A172 (cell line): ENCODE measurements at places on chromosomes 11 and 22.

GRCh38 chr11:111918390-111919256 is at the start of gene C11orf52:
Gene C11orf52, plus strand, starts transcription at chr11:111918913. Its CDS starts 60 bp downstream, at chr11:111918973.
- DNase-seq, result no peak

- no peak for DNase-seq
Measured at GRCh38 chr22:19360300-19360792, 68.8 kb upstream of the CLTCL1 start.

GRCh38 chr11:122707901-122708300 is 52.4 kb downstream of the UBASH3B start:
- no peak for DNase-seq

DNA sequence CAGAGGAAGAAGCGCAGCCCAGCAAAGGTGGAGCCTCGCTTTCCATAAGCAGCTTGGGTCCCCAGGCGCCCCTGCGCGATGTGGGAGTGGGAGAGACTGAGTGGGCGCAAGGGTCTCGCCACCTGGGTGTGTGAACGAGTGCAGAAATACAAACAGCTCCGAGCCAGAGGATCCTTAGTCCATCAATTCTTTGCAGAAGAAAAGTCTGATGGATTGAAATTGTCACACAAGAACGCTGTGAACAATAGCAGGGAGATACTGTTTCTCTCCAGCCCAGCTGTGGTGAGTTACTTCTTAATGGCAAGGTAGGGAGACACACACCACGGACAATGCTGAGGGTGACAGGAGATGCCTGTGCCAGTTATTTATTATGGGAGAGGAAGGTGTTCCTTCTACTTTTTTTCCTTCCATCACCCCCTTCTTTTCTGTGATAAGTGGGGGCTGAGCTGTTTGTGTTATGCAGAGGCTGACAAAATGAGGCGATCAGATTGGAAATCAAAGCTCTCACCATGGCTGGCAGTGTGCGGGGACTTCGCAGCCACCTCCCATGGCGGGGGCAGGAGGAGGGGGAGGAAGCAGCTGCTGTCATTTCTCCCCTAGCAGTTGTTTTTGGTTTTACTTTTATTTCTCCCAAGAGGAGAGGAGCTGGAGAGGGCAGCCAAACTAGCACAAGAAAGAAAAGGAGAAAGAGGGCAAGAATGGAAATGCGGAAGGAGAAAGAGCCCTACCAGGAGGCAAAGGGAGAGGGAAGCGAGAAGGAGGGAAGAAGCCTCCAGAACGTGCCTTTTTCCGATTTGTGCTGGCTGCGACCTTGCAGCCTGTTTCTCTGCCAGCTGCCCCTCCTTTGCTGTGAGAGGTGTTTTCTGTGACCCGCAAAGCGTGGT is 755.8 kb downstream of the NTM start:
- no peak for DNase-seq

GRCh38 chr11:88281317-88281712 is 56.2 kb downstream of the CTSC start:
- DNase-seq, result no peak

DNA sequence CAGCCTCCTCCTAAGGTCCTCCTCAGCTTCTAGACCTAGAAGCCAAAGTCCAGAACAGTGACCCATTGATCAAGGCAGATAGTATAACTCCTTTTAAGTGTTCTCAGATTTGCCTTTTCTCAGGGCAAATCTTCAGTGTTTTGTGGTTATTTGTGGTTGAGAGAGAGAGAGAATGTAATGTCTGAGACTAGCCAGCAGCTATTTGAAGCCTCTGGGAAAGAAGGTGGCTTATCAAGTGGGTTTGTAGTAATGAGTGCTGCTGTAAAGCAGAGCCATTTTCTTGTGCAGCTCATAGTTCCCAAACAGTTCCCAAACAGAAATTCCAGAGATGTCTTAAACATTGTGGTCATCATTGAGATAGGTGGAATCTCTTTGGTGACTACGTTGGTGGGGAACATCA is 89.5 kb downstream of the RNF169 start:
- no peak for DNase-seq

- no peak for DNase-seq
Measured at GRCh38 chr11:81174646-81175330, 1558.9 kb downstream of the FAM181B start.

- DNase-seq, result no peak
Measured at GRCh38 chr11:15216678-15217077, 102.0 kb downstream of the INSC start.

DNA sequence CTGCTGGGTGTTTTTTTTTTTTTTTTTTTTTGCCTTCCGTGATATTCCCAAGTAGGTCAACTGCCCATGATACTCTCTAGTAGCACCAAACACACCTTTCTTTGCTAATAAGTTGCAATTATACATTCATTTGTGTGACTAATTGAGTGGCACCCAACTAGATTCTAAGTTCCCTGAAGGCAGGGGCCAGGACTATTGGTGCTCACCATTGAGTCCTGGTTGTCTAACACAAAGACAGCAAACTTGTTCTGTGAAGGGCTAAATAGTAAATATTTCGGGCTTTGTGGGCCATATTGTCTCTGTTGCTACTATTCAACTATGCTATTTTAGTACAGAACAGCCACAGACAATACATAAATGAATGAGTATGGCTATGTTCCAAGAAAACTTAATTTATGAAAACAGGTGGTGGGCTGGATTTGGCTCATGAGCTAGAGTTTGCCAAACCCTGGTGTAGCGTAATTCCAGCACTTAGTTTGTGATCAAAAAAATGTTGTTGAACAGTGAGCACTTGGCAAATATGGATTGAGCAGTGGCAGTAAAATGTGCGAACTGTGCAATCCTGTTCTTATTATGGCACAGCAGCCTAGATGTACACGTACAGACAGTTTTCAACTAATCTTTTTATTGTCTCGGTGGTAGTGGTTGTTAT is 11.3 kb downstream of the ENDOD1 start:
- DNase-seq, result no peak

DNA sequence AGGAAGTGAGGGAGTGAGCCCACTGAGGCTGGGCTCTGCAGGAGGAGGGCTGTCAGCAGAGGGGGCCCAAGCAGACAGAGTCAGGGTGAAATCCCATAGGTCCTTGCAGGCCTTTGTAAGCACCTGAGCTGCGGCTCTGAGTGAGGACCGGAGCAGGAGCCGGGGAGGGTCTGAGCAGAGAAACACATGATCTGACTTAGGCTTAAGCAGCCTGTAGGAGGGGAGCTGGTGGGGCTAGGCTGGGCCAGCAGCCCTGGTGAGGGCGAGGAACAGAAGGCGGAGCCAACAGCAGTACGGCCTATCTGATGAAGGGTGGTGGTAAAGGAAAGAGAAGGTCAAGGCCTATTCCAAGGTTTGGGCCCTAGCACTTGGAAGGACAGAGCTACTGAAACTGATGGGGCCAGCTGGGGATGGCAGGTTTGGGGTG is 26.9 kb upstream of the CBX7 start:
- no peak for DNase-seq

- DNase-seq, result no peak
Measured at GRCh38 chr11:73520353-73521061, 77.4 kb downstream of the FAM168A start.

DNA sequence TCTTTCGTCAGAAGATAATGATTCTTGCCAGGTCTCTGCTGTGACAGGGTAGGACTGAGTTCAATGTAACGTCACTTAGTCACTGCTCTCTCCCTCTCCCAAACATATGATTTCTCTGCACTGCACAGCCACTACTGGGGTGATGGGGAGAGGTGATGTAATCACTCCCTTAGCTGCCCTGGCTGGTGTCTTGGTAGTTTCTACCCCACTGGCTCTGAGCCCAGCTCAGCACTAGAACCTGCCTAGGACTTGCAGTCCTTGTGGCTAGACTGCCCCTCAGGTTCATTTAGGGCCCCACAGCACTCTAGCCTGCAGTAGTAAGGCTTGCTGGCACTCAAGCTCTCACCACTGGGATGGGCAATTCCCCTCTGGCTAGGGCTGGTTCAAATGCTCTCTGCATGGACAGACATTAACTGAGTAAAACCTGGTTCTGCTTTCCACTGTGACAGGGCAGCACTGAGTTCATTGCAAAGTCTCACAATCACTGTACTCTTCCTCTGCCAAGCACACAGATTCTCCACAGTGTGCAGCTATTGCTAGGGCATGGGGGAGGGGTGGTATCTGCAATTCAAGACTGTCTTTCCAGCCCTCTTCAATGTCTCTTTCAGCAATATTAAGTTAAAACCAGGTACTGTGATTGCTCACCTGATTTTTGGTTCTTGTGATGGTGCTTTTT is 571.4 kb upstream of the FAT3 start:
- DNase-seq, result no peak

GRCh38 chr11:94662065-94662779 is 95.1 kb downstream of the PIWIL4 start:
- DNase-seq, result no peak

DNA sequence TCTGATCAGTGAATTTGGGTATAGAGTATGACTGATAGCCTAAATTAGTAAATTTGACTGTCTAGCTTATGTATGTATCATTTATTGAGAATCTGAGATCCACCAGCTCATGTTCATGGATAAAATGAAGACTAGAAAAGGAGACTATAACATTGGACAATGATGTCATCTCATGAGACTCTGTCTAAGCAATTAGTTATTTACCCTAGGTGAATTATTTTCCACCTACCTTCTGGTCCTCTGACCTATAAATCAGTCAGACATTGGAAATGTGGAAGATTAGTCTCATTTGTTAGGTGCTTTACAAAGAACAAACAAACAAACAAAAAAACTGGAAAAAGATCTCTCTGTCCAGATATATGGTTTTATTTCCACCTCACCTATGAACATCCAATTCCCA is 38.7 kb upstream of the CALCA start:
- no peak for DNase-seq

DNA sequence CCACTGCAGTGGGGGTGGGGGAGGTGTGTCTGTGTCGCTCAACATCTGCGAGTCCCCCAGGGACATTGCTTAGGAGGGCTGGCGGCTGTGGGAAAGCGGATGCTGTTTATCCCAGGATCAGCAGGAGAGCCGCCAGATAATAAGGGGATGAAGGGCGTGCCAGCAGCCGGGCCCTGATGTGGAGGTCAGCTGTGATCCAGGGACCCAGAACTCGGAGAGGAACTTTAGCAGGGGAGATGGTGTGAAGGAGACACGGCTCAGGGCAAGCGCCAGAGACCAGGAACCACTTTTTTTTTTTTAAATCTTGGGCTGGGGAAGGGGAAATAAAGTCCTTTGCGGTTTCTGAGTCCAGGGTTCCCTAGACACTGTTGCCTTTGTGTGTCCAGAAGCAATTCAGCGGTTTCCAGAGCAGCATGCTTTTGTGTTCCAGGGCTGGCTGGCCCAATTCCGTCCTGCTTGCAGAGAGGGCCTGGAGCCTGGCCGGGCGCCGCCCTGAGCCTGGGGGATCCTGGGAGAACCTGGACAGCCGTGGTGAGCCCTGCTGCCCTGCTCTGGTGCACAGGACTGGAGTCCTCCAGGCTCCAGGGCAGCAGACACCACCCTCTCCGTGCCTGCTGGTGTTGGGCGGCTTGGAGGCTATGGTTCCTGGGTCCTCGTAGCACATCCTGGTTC is at the start of gene GRAMD4:
TSS of gene GRAMD4 (plus strand) at position 557 of the 672 bp plus-strand sequence. CDS start 6,414 bp downstream, outside the sequence.
- DNase-seq, result no peak

GRCh38 chr22:47457509-47458300 is 695.3 kb downstream of the TBC1D22A start:
- no peak for DNase-seq

DNA sequence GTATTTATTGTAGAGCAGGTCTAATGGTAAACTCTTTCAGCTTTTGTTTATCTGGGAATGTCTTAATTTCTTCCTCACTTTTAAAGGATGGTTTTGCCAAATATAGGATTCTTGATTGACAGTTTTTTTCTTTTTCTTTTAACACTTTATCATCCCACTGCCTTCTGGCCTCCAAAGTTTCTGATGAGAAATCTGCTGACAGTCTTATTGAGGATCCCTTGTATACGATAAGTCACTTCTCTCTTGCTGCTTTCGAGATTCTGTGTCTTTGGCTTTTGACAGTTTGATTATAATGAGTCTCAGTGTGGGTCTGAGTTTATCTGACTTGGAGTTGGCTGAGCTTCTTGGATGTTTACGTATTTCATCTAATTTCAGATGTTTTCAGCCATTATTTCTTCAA is 6.7 kb upstream of the TSKU start:
- DNase-seq, result no peak

GRCh38 chr11:125082611-125083311 is 19.7 kb downstream of the SLC37A2 start:
- peak; percentile 49 for DNase-seq

DNA sequence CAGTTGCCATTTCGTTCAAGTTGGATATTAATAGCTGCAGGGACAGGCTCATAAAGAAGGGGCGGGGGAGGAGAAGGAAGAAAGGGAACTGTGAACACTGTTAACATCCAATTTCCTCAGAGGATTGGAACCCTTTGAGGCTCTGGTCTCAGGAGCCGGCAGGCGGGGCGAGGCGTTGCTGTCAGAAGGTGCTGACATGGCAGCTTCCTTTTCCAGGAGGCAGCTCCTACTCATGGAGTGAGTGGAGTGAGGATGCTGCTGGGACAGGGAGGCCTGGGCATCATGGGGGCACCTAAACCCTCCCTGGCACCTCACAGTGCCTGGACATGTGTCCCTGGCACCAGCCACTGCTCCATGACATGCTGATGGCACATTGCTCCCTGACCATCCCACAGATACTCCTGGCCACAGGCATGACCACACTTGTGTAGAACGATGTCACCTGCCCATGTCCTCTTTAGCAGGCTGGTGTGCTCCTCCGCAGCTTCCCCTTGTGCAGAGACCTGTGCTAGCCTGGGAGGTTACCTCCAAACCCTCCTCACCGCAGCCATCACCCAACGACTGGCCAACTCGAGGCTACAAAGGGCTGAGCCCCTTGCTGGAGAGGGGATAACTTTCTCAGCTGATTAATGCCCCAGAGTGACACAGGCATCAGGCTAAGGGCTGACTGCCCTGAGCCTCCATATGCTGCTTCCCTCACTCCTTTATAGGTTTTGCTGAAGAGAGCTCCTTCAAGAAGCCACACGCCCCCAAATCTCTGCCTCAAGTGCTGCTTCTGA is 79.6 kb upstream of the NECTIN1 start:
- DNase-seq, result no peak

DNA sequence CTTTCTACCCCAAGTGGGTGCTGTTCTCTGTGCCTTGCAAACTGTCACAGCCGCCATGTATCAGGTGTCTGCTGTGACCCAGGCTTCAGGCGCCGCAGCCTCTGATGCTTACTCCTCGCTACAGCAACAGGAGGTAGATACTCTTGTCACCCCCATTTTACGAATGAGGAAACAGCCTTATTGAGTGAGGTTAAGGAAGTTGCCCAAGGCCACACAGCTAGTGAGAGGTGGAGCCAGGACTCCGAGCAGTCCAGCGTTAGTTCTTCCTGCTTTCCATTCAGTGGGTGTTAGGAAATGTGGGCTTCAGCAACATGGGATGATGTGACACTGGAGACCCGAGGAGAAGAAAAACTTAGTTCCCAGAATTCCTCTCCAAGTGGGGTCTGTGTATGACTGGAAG is 14.3 kb downstream of the RNF215 start:
- no peak for DNase-seq
